Keratinocyte (primary cell): ENCODE measurements at places on chromosomes 2 and 18.

DNA sequence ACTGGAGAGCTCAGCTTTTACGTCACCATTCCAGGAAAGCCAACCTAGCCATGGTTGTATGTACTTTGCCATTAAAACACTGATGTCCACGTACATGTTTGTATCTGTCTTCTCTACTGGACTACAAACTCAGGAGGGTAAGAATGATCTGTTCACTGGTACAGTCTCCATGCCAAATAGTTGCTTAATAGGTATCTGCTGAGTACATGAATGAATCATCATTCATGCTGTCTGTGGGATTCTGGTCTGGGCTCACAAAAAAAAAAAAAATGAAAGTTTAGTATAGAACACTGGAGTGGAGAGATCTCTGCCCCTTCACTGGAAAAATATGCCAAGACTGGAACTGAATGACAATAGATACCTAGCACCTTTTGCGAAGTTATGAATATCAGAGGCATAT is 102.6 kb upstream of the ITGA4 start:
- DNase-seq: no peak

- DNase-seq: peak; percentile 11
These were observed 68.6 kb downstream of the METTL8 start for GRCh38 chr2:171365232-171365631.

DNA sequence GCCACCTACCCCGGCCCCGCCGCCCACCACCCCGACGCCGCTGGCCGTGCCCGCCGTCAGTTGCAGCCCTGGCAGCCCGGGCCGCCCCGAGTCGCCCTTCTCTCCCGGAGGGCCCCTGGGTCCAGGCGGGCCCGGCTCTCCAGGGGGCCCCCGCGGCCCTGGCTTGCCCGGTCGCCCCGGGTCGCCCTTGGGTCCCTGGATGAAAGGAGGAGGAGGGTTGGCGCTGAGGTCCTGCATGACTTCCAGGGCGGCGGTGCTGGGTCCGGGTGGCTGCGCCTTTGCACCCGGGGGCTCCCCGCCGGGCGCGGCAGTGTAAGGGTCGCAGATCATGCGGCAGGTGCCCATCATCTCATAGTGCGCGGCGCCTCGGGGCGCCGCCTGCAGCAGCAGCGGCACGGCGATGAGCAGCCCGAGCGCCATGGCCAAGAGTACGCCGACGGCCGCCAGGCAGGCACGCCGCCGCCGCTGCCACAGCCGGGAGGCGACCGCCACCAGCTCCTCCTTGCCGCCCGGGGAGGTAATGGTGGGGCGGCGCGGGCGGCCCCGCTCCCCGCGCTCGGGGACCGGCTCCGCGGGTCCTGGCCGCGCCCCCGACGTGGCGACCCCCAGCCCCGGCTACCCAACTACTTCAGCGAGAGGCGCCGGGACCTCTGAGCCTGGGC is 570 bp downstream of the C1QL2 start:
- DNase-seq: no peak

DNA sequence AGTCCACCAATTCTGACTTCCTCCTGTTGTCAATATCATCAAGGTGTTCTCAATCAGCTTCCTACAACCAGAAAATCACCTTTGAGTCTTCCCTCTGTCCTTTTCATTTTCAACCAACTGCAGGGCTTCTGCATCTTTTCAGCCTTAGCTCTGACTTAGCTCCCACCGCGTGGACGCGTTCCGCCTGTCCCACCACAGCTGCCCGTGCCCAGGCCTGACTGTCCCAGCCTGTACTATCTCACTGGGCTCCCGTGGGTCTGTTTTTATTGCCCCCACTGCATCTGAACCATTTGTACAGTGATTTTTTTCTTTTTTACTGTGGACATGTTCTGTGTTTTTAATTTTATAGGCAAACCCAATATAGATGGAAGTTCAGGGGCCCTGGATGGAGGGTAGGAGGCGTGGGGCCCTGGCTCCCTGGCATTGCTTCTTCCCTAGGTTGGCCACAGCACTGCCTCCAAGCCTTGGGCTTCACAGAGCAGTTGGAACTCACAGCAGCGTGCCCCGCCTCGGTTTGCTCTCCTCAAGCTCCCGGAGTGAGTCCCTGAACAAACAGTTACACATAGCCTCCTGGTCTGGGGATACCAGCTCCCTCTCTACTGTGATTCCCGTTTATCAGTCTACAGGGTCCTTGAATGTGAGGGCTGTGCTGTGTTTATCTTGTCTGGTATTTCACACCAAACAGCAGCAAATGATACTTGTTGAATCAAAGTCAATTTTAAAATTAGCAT is 280.6 kb upstream of the PXDN start:
- DNase-seq: no peak

GRCh38 chr2:100270381-100271146 is 51.7 kb downstream of the LONRF2 start:
- no peak for DNase-seq

GRCh38 chr18:10114717-10115463 is 201.1 kb downstream of the VAPA start:
- no peak for DNase-seq

GRCh38 chr18:39781565-39781964 is 2173.5 kb upstream of the PIK3C3 start:
- no peak for DNase-seq

DNA sequence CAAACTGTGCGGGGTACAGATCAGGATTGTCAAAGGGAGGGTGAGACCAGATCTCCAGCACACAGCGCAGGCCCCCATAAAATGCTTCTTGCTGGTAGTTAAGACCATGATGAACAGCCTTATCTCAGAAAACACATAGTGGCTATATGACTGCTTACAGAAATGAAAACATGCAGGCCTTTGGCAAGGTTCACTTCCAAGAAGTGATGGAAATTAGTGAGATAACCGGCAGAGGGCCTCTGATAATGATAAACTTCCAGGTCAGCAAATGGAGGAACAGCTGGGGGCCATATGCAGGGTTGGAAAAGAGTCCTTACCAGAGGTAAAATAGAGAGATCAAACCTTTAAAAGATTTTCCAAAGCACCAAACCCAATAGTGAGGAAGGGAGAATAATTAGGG is 46.6 kb downstream of the CFAP221 start:
- no peak for DNase-seq

DNA sequence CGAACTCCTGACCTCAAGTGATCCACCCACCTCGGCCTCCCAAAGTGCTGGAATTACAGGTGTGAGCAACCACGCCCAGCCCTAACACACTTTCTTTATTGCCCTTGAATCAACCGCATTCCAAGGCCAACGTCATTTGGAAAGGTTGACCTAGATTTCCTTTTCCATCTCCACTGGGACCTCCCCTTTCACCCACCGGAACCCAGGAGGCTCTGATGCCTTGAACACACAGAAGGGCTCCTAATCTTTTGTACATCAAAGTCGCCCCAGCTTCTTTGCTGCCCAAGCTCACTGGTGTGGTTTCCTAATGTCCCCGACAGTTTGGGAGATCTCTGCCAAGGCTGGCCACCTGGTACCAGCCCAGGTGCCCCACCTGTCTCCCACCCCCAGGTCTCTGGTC is 46.2 kb upstream of the CAB39 start:
- DNase-seq: no peak

DNA sequence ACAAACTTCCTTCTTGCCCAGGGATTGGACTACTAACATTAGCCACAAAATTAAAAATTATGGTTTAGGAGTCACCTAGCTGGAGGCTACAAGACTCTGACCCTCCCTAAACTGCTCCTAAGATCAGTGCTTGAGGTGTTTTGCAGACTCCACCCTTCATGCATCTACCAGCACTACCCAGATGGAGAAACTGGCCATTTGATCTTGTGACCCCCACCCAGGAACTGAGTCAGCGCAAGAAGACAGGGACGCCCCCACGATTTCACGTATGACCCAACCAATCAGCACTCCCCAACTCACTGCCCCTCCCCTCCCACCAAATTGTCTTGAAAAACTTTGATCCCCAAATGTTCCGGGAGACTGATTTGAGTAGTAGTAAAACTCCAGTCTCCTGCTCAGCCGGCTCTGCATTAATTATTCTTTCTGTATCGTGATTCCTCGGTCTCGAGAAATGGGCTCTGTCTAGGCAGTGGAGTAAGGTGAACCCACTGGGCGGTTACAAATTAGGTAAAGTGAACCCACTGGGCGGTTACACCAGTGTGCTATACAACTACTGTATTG is 40.1 kb upstream of the CCDC88A start:
- DNase-seq: no peak

- DNase-seq: no peak
These were observed 80.1 kb downstream of the RBM43 start for GRCh38 chr2:151181524-151181923.

DNA sequence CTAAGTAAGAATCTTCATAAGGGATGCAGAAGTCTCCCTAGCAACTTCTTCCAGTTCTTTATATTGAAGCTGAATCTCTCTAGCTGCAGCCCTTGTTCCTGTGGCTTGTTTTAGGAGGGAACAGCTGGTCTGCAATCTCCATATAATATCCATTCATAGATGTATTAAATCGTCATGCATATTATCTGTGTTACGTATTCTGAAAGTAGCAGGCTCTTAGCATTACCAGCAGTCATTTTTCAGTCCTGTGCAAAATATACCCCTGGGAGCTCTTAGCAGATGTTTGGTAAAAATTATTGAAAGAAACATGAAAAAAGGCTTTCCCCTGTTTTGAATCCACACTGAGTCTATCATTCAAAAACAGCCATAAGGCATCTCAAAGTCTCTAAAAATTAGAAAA is 385.3 kb downstream of the IRS1 start:
- DNase-seq: no peak

DNA sequence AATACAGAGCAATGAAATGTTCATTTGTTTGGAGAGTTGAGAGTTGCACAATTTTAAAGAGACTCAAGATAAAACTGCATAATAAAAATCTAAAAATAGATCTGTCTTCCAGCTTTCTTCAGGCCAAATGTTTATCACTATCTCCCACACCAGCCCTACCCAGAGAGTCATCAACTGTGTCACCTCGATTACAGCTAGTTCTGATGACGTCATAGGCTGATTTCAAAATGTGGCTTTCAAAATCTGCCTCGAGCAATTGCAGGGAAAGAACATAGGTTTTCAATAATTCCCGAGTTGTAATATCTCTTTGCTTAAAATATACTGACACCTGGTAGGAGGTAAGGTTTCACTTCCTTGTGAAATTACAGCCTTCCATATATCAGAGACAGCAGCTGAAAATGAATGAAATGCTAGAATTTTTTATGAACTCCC is 677.6 kb upstream of the ID2 start:
- DNase-seq: no peak

- DNase-seq: no peak
These were observed 135.6 kb downstream of the TFCP2L1 start for GRCh38 chr2:121149384-121149783.

DNA sequence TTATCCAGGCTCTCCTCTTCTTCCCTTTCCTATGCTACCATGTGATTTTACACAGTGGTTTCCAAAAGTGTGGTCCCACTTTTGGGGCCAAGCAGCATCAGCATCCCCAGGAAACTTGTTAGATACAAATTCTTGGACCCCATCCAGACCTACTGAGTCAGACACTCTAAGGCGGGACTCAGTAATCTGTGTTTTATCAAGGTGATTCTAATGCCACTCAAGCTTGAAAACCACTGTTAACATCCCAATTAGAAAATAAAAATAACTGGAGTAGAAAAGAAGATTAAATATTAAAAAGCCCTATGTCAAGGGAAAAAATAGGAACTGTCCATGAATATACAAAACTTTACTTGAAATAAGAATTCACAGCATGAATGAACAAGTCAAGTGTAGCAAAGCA is 10.8 kb downstream of the DSG2 start:
- no peak for DNase-seq

GRCh38 chr2:101360232-101360631 is 27.1 kb downstream of the CREG2 start:
- no peak for DNase-seq

DNA sequence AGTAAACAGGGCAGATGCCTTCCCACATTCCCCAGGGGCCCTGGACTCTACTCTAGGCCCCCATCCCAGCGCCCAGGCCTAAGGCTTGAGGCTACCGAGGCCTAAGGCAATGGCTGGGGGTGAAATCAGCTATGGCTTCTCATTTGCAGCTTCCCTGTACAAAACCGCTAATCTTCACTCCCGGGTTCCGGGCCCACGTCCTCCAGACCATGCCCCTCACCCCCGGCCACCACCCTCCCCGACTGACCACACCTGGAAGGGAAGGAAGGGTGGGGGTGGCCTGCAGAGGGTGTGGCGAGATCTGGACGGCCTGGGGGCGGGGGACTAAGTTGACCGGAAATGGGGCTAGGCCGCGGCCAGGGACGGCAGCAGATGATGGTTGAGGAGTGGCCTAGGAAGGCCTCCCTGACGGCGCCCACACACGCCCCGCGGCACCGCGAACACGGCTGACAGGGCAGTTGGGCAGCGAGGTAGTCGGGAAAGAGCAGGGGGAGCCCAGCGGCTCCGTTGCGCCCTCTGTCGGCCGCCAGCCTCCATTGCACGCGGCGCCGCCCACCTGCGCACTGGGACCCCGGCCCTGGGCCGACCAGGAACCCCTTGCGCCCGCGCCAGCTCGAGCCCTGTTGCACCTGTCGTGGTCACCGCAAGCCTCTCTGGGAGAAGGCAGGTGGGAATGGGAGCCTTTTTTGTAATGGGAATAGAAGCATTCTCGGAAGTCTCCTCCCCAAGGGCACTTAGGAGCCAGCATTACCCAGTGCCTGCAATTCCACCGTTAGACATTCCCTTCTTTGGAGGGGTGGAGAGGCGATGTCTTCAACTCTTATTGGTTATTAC is 117.1 kb upstream of the STPG4 start:
- peak; percentile 33 for DNase-seq
